ENCODE measurements at places on chromosomes 4 and X. TPM values are rescaled to one million over a fixed set of nuclear protein-coding genes. Genes with fewer than 3 reads are reported as not detected.

NLGN4X gene
- polyA plus RNA-seq, result 0.31 TPM

FAM13A gene
- polyA plus RNA-seq, result 13.8 TPM

NLGN3 gene
- polyA plus RNA-seq, result 0.21 TPM

KANTR gene
- polyA plus RNA-seq, result 1.6 TPM

MAGEA9B gene
- not detected for polyA plus RNA-seq

CSAG1 gene
- not detected for polyA plus RNA-seq

CFAP47 gene
- not detected for polyA plus RNA-seq

MAGEA2B gene
- polyA plus RNA-seq, result not detected

CA5B gene
- polyA plus RNA-seq, result 164 TPM

RPA4 gene
- not detected for polyA plus RNA-seq

PRR32 gene
- not detected for polyA plus RNA-seq

AVPR2 gene
- polyA plus RNA-seq, result 0.15 TPM

GRCh38 chr4:825063-825970, 612 bp downstream of the CPLX1 start:
- peak; percentile 27 for DNase-seq

DNA sequence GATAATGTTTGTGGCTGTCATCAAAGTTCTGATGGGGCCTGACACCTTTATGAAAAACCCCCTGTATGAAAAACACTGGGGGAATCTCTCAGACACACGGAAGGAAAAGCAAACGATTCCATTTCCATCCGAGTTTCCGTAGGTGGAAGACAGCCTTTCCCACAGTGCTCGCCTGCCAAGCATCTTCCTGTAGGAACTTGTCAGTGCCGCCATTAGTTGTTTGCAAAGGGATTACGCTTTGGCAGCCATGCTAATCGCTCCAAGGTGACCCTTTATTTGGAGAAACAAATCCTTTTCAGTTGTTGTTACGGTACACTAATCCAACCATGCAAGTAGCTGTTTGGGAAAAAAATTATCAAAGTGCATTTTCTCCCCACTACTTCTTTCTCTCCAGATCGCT, 44.4 kb upstream of the STOX2 start:
- no peak for DNase-seq

DNA sequence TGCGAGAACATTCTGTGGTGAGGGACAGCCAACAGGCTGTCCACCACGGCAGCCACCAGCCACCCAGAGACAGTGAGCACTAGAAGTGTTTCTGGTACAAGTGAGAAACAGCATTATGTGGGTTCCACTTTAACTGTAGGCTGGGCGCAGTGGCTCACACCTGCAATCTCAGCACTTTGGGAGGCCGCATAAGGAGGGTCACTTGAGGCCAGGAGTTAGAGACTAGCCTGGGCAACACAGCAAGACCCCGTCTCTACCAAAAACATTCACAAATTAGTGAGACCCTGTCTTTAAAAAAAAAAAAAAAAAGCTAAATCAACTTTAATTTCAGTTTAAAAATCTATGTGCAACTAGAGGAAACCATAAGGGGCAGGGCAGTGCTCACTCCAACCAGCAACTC, 20.6 kb downstream of the FAM53A start:
- no peak for DNase-seq

DNA sequence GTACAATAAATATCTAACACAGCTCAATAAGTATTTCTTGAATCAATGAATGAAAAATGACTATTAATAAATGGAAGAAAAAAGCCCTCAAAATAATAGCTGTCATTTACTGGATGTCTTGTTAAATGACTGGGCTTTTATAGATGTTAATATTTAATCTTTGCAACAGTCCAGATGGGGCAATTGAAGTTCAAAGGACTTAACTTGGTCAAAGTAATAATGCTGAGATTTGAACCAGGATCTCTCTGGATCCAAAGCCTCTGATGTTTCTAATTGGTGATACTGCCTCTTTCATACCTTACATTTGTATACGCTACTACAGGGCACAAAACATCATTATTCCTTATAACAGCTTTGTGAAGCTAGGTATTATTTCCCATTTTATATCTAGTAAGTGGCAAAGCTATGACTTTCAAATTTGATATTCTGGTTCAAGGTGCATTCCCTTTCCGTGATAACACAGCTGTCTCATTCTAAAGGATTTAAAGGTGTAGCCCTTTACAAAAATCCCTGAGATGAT, 72.6 kb downstream of the DCK start:
- DNase-seq, result no peak

DNA sequence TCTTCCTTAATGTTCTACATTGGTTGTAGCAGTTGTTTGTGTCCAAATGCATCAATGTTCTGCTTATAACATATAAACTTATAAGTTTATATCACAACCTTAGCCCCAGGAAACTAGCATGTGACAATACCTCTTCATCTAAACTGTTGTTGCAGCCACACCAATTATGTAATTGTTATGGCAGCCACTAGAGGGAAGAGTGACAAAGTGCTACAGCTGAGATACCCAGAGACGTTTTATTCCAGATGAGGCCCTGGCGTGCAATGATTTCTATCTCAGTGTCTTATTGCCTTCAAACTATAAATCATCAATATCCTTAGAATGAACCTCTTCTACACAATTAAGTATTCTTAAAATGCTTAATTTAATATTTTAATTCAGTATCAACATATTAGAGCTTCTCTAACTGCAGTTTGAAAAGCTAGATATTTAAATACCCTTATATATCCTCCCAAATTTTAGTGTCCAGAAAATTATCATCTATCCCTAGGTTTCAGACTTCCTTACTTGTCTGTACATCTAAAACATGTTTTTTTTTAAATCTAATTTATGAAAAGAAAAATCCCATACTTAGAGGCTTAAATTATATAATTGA, 171.6 kb downstream of the PCDH10 start:
- DNase-seq, result no peak

DNA sequence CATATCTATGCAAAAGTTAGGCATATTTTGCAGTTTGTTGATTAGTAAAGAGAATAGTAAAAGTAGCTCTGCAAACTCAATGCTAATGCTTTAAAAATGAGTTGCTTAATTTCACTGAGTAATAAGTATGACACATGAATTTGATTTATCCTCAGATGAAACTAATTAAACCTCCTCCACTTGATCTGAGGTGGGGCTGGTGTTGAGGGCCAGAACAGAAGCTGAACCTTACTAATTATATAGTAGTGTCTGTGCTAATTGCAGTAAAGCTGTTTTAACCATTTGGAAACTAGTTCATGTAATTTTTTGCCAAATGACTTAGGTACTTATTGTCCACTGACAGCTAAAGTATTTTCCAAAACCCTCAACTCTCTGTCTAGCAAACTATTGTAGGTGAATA, 7.7 kb upstream of the PGAM4 start:
- no peak for DNase-seq

DNA sequence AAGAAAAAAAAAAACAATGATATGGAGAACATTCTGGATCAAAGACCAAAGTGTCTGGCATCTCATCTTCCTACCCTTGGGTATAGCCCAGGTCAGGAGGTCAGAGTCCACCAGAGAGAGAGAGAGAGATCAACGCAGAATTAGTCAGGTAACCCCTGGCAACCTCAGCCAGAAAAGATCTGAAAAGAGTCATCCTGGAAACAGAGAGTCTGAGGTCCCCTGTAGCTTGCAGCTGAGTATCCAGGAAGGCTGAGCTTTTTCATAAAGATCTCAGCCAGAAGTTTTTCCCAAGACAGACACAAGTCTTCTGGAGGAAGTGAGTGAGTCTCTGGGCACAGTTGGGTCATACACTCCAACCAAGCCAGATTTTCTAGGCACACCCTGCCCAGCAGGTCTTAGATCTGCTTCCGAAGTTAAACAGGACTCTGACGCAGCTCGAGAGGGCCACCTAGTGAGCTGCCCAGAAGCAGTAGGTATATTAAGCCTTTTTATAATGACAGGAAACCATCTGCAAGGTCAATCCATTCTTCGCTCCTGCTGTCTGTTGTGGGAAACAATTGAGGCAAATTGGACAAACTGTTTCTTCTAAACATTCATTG, 35.7 kb downstream of the ACE2 start:
- DNase-seq, result no peak

GRCh38 chr4:102196221-102196620, 149.1 kb downstream of the SLC39A8 start:
- no peak for DNase-seq

DNA sequence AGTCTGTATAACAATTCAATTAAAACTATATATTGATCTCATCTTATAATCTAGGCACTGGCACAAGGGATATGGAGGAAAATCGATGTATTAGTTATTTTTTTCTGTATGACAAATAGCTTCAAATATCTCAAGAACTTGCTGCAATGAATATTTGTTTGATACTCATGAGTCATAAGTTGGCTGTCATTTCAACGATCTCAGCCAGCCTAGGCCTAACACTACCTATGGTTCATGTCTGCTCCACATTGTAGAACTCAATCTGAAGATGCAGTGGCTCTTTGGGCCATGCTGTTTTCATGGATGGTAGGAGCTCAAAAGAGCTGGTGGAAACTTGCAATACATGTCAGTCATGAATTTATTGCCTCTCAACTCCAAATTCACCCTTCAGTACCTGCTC, 44.7 kb downstream of the MAGEB17 start:
- DNase-seq, result no peak

- no peak for DNase-seq
Observed at GRCh38 chr4:6031846-6032245, 13.6 kb upstream of the C4orf50 start.

DNA sequence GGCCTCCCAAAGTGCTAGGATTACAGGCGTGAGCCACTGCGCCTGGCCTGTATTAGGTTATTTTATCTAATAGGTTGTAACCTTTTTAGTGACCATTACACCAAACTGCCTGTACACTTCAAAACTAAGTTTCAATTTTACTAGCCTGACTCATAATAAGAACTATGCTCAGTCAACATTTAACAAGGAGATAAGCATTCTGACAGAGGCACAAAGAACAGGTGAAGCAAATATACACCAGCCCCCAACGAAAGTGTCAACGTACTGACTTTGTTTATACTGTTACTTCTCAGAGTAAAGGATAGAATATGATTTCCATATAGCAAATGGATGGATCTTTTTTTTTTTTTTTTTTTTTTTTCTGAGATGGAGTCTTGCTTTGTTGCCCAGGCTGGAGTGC, 62.8 kb downstream of the SHISA3 start:
- no peak for DNase-seq

DNA sequence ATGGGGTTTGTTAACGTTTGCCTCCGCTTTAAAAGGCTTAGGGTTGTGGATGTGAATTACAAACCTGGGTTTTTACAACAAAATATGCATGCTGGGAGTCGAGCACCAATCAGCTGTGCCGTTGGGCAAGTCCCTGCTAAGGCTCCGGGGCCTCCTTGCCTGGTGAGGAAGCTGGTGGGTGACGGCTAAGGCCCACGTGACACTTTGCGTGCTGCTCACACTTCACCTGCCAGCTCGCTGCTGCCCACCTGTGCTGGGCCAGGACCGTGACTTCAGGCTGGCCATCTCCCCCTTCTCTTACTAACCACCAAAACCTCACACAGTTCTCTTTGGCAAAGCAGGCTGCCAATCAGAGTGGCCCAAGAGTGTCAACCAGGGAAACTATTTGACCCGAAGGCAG, 178.3 kb downstream of the AFAP1 start:
- DNase-seq, result no peak

GRCh38 chr4:87633243-87633642, 16.8 kb upstream of the DMP1 start:
- DNase-seq, result no peak

GRCh38 chr4:3252831-3253641, 4.1 kb downstream of the MSANTD1 start:
- no peak for DNase-seq

- no peak for DNase-seq
Observed at GRCh38 chrX:53318766-53319353, 37.5 kb upstream of the IQSEC2 start.

DNA sequence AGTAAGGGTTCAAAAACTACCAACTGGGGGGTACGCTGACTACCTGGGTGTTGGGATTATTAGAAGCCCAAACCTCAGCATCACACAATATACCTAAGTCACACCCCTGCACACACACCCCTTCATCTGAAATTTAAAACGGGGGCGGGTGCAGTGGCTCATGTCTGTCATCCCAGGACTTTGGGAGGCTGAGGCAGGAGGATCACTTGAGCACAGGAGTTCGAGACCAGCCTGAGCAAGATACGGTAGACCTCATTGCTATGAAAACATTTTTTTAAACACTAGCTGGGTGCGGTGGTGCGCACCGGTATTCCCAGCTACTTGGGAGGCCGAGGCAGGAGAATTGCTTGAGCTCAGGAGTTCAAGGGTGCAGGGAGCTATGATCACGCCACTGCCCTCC, 331.0 kb downstream of the ASMT start:
- no peak for DNase-seq

DNA sequence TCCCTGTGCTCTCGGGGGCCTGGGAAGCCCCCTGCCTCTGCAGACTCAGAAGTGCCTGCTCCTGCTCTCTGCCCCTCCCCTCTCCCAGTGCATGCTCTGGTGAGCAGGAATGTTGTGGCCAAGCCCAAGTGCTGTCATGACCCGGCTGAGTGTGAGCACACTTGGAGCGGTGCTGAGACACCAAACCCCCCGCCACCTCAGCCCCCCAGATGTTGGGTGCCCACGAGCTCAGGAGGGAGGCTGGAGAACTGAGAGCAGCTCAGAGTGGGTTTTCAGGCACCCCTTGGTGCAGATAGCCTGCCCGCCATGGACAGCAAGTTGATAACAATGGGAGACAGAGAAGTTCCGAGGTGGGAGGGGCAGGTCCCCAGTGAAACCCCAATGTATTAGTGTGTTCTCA, 477.4 kb downstream of the ACTRT1 start:
- no peak for DNase-seq

DNA sequence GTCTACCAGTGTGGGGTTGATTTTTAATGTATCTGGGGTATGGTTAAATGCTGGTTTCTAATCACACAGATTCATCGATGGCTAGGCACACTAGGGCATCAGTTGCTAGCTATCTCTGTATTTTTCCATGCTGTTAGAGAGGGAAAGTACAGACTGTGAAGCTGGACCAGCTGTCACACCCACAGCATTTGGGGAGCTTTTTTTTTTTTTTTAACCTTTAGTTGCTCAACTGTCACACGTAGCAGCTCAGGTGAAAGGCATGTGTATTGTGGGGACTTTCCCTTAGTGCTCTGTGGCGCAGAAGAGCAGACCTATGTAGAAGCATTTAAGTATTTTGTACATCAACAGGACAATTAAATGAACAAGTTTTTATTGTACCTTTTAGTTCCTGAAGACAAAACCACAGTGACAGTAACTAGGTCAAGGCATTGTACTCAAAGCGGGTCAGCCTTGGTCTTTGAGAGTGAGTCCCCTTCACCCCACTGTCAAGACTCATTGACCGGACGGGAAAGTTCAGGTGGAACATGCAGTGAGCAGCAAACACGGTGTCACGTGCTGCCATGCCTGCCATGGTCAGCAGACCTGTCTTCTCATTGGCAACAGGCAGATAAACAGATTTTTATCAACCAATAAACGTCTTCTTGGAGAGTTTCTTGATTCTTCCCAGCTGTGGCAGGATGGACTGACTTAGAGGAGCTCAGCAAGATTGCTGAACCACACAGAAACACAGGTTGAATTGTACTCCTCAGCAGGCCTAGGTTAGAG, 65.3 kb downstream of the CASP3 start:
- DNase-seq, result peak; percentile 9

GRCh38 chr4:592825-593520, 16.9 kb upstream of the TMEM271 start:
- no peak for DNase-seq

- no peak for DNase-seq
Observed at GRCh38 chr4:6279582-6280289, 10.1 kb downstream of the WFS1 start.

- DNase-seq, result no peak
Observed at GRCh38 chrX:20514358-20514757, 247.6 kb upstream of the RPS6KA3 start.

All from CD4-positive, alpha-beta memory T cell (primary cell).